Stimulated activated CD4-positive, alpha-beta T cell treated with anti-CD3 and anti-CD28 coated beads, Interleukin-15, amount 100 ng/mL, for 1 hour (primary cell): ENCODE measurements at places on chromosomes 4 and X.

DNA sequence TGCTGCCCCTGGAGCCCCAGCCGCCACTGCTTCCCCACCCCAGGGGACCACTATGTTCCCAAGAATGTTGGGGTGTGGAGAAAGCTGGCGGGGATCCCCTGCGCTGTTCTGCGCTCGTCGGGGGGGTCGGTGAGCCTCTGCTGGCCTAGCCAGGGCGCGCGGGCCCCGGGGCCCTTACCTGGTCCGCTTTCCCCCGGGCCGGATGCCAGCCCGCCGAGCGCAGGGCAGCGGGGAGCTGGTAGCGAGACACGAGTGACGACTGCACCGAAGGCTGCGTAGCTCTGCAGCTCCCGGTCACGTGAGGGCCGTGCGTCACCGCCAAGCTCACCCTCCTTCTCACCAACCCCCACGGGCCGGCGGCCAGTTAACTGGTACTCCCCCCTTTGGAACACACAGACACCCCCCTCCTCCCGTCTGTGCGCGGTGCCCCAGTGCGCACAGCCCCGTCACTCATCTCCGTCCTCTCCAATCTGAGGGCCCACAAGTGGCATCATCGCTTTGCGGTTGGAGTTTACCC is at the start of gene BEX1:
BEX1 (minus strand) TSS at position 254 of the 517 bp plus-strand sequence. CDS start 897 bp downstream, outside the sequence.
- DNase-seq = no peak

GRCh38 chr4:56321251-56321650 is 66.0 kb downstream of the AASDH start:
- DNase-seq = no peak

- DNase-seq = no peak
Measured at GRCh38 chrX:79704325-79704724, 310.2 kb upstream of the TBX22 start.

- no peak for DNase-seq
Measured at GRCh38 chr4:168740691-168741090, 243.8 kb downstream of the PALLD start.

DNA sequence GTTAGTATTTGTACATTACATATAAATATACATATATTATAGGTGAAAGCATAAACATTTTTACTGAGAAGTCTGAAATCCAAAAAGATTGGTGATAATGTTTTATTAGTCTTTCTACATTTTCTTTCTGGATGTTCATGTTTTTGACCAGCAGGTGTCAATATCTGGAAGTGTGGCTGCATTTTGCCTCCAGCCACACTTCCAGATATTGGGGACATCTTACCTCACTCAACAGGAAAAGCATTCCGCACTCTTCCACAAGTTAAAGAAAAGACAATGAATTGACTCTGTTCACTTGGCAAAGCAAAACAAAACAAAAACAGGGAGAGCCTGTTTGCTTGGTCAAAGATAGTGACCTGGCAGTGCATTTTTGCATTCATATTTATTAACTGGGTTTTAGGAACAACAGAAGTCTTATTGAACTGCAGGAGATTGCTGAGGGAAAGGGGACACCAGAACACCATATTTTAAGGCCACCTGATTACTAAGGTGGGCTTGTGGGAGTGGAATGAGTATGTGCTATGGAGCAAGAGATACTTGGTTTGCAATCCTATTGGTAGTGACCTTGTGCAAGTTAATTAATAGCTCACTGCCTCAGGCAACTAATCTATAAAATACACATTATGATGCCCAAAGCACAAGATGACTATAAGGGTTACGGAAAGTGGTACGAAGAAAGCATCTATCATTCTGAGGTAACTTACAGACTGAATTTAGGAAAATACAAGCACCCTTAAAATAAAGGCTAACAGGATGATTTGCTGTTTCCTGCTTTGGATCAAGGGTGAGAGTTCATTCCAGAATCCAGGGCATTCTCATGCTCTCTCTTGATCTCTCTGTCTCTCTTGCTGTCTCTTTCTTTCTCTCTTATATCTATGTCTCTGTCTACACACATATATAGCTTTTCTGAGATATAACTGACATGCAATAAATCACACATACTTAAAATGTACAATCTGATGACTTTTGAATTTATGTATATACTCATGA is 389.9 kb upstream of the EMCN start:
- no peak for DNase-seq

GRCh38 chrX:69280933-69281332 is 115.7 kb upstream of the PJA1 start:
- no peak for DNase-seq

DNA sequence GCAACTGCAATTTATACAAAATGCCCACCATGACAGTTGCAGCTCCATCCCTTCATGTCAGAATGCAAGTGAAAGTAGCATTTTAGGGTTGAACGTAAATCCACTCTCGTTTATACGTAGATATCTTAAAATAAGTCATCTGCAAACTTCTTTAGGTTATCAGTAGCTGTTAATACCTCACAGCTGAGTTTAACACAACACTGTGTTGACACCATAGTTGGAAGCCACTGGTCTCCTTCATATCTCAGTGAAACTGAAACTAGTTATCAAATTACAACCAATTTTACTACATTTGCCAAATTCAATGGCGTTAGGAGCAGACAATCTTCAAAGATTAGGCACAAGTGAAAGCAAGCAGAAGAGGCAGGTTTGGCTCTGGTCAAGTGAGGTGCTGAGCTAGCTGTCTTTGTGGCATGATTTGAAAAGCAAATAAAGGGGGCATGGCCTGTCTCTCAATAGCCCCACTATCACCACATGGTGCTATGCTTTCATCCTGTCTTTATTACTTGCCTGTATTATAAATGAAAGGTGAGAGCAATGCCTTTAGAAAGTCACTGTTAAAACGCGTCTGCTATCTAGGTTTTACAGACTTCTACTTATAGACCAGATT is 12.3 kb downstream of the PPP3CA start:
- DNase-seq = no peak

DNA sequence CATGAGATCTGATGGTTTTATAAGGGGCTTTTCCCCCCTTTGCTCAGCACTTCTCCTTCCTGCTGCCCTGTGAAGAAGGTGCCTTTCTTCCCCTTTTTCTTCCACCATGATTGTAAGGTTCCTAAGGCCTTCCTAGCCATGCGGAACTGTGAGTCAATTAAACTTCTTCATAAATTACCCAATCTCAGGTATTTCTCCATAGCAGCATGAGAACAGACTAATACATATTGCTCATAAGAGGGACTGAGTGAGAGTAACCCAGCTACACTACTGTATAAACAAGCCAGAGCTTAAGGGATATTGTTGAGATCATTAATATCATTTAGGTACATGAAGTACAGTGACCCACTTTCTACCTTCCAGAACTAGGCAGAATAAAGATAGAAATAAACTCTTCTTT is 102.9 kb downstream of the TEX13A start:
- no peak for DNase-seq

DNA sequence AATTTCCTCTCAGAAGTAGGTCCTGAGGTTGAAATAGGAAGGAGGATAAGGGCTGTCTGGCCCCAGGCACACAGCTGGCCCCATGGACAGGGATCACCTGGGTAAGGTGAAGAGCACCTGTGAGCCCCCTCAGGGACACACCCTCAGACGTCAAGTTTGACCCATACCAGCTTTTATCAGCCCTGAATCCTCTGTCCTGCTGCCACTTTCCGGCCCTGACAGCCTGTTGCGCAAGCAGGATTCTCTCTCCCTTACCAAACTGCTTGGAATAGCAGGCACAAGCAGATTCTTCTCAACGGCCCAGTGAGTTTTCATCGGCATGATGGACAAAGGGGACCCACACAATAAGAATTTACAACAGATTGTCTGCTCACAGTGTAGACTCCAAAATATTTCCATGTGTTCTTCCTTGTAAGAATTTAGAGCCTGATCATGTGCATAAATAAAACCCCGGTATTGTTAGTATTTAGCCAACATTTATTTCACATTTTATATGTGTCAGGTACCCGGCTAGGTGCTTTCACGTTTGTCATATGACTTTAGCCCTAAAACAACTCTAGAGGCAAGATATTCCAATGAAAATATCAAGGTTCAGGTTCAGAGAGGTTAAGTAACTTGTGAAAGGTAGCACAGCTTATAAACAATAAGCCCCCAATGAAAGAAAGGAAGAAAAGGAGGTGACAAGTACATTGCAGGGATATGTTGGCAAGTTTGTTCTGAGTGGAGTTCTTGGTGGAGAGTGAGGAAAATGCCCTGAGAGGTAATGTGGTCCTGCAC is 107.2 kb upstream of the KIT start:
- DNase-seq = no peak

DNA sequence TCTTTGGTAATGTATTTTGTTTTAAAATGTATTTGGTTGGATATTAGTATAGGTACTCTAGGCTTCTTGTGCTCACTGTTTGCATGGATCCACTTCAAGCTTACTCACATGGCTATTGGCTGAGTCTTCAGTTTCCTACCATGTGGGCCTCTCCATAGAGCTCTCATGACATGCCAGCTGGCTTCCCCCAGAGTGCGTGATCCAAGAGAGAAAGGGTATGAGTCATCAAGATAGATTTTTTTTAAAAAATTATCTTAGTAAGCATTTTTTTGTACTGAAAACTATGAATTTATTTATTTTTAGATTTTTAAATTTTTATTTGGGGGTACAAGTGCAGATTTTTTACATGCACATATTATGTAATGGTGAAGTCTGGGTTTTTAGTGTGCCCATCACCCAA is 219.1 kb upstream of the AMOT start:
- DNase-seq = no peak

GRCh38 chr4:25949173-25949748 is 35.2 kb downstream of the SMIM20 start:
- no peak for DNase-seq

- no peak for DNase-seq
Measured at GRCh38 chrX:123185721-123186120, 1.6 kb downstream of the GRIA3 start.

GRCh38 chr4:141246243-141246642 is 25.5 kb downstream of the ZNF330 start:
- DNase-seq = no peak

GRCh38 chr4:133498149-133498548 is 349.1 kb downstream of the PCDH10 start:
- no peak for DNase-seq

DNA sequence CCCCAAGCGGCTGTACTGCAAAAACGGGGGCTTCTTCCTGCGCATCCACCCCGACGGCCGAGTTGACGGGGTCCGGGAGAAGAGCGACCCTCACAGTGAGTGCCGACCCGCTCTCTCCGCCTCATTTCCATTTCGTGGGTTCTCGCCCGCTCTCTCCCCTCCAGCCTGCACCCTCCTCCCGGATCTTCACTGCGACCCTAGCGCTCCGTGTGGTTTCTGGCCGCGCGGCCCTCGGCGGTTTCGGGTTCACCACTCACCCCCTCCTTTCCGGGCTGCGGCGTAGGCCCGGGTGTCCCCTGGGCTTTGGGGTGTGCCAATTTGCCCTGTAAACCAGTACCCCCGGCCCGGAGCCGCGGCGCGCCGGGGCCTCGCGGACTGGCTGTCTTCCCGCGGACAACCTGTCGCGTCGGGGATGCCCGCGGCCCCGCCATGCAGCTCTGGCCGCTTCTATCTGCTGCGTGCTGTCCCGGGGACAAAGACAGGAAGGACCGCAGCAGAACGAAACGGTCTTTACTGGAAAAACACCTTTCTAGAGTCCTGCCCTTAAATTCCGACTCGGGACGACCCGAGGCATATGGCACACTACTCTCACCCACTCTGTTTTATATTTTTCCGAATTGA is 737 bp downstream of the FGF2 start:
- DNase-seq = no peak

DNA sequence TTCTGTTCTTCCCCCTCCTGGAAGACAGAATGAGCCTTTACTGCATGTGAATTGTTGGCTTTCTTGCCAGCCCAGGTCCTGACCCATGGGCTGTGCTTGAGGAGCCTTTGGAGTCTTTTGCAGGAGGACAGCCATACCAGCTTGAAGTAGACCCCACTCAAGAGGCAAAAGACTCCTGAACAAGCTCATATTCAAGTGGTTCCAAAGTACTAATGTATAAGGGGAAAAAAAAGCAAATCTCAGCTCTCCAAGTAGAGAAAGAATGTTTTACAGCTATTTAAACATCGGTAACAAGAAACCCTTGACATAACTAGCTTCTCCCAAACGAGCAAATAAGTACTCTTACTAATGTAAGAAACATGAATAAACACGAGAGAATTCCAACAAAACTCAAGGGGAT is 174.9 kb upstream of the MXRA5 start:
- DNase-seq = no peak

DNA sequence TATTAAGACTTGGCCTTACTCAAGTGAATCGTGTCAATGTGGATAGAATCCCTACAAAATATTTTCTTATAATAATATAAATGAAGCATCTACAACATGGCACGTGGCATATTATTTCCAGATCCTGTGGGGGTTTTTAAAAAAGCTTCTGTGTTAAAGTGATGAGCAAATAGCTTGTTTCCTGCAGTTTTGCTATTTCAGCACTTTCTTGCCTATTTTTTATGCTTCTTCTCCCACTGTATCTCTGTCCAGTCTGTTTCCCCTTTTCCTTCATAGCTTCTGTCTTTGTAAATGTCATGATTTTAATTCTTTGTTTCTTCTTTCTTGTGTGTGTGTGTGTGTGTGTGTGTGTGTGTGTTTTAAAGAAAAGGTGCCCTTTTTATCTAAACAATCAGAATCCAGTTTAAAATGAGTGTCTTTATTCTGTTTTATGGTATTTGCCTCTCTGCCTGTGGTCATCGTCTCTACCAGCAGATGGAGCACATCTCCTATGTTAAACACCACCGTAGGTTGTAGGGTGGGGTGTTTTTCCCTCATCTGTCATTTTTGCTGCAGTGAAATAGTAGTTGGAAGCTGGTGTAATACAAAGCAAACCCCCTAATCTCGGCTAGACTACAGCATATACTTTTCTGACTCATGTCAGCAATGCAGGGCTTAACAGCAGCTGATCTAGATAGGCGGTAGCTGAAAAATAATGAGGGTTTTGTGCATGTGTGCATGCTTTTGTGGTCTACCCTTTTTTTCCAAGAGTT is 33.1 kb downstream of the FTHL17 start:
- no peak for DNase-seq

DNA sequence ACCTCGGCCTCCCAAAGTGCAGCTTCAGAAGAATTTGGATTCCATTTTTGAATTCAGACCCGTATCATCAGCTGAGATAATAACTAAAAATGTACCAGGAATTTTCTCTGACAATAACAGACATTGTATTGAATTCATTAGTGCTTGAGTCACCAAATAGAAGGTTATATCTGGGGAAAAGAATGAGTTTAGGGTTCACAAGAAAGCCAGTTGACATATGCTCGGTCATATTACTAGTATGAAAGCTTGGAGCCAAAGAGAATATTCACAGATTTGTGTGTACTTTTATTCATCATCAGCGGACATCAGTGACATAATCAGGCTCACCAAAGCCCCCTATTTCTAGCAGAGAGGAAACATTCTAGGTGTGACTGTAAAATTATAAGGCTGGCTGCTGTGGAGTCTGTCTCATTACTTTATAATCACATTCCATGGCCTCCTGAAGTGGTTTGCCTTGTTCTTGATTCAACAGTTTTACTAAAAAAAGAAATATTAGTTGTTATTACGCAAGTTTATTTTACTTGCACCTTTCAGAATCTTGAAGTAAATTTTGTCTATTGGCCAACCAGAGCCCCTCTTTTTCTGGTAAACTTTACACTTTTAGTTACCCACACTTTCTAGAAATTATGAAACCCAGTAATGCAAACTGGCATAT is 14.6 kb upstream of the DCTD start:
- DNase-seq = no peak
